ENCODE measurements at places on chromosomes 6 and 20. TPM values are rescaled to one million over a fixed set of nuclear protein-coding genes. Genes with fewer than 3 reads are reported as not detected.

PPIL6 gene
- 1.4 TPM for total RNA-seq

TREML1 gene
- not detected for total RNA-seq

RTEL1 gene
- 7.7 TPM for total RNA-seq

TSPO2 gene
- total RNA-seq, result not detected

LAMA4 gene
- total RNA-seq, result 569 TPM

KIF6 gene
- total RNA-seq, result 0.16 TPM

TRIM15 gene
- total RNA-seq, result not detected

DCDC2 gene
- total RNA-seq, result not detected

SAMD3 gene
- 4.4 TPM for total RNA-seq

TMEM200A gene
- total RNA-seq, result 31.3 TPM

SESN1 gene
- total RNA-seq, result 32.5 TPM

SLC17A2 gene
- total RNA-seq, result not detected

C6orf15 gene
- total RNA-seq, result not detected
